ENCODE measurements at places on chromosomes 6 and 20.

DNA sequence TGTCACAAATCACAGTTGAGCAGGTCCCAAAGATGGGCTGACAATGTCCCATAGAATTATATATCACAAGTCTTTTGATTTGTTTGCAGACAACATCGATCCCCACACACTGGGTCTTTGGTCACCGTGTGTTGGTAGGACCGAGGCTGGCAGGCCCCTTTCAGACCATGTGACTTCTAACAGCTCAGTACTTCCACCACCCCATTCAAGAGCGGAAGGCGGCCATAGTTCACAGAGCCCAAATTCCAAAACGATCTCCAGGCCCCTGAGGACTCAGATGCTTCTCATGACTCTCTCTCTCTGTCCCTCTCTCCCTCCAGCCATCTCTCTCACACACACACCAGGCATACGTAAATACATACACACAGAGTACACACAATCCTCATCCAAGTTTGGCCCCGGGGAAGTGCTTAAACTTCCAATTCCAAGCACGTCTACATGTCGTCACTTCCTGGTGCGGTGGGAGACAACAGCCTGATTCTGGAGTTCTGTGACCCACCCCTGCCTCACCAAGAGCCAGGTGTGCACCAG, 155.9 kb upstream of the INSM1 start:
- no peak for DNase-seq
- no peaks in the 10 kb centered on the region for H3K27me3 ChIP-seq
- H3K4me3 ChIP-seq = no peak overlapping the region
- no peaks in the 10 kb centered on the region for H3K36me3 ChIP-seq
- peaks cover 5% of the 10 kb centered on the region for H3K4me1 ChIP-seq

DNA sequence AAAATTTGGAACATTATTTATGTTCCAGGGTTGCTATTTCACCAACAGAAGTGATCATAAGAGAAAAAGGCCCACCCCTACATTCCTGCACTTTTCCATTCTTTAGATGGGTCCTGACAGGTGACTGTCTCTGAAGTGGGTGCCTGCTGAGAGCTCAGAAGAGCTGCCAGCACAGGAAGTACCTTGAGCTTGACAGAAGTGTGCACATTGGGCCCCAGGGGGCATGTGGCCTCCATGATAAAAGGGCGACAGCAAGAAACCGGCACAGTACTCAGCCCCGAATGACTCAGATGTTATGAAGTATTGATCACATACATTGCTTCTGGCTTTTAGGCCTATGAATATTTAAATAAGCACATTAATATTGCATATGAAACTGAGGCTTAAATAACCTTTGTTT, 150.4 kb downstream of the PCSK2 start:
- no peak overlapping the region for H3K4me3 ChIP-seq
- no peak overlapping the region for H3K27ac ChIP-seq
- H3K27me3 ChIP-seq = no peaks in the 10 kb centered on the region
- H3K36me3 ChIP-seq = no peaks in the 10 kb centered on the region

GRCh38 chr20:41701588-41702348, 83.6 kb upstream of the CHD6 start:
- no peaks in the 10 kb centered on the region for H3K4me1 ChIP-seq
- DNase-seq = no peak
- H3K4me3 ChIP-seq = no peak overlapping the region
- no peaks in the 10 kb centered on the region for H3K27me3 ChIP-seq

DNA sequence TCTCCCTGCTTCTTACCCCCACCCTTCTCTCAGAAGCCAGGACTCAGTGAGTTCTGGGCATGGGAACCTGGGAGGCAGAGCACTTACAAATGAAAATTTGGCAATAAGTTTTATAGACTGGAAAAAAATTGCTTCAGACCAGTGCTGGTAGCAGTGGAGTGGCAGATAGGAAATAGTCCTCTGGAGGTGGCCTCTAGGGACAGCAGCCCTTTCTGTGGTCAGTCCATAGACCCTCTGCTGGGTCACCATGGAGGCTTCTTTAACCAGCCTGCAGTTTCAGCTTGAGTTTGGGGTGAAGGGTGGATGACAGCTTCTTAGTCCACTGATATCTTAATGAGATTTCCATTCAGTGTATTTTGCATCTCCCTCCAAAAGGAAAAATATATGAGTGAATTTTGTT, 179.1 kb downstream of the ARID1B start:
- DNase-seq = no peak
- H3K4me3 ChIP-seq = no peak overlapping the region
- peak overlapping the region; percentile 57 for H3K27ac ChIP-seq

DNA sequence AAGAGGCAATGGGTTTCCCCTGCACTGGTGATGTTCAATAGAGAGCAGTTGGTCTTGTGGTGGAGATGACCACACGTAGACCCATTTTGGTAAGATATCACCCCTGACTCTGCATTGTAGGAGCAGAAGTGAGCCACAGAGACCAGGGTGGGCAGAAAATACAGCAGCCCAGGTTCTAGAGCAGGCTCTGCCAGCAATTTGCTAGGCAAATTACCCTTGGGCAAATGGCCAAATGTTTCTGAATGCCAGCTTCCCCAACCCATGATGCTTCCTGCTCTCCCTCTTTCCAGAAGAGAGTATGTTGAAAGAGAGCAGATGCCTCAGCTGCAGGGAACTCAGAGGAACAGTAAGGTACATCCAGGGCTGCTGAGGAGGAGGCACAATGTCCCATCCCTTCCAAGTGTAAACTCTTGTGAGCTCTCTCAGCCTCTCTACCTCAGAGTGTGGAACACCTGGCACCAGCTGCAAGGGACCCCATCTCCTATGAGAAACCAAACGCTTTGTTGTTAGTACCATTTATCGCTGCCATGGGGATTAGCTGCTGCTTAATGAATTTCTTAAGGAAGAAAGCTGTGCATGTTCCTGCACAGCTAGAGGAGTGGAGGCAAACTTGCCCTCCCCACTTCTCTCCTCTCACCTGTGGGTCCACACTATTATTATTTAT, 317.5 kb upstream of the MOCS1 start:
- no peaks in the 10 kb centered on the region for H3K27me3 ChIP-seq
- H3K4me1 ChIP-seq = no peaks in the 10 kb centered on the region
- no peaks in the 10 kb centered on the region for H3K36me3 ChIP-seq
- no peak for DNase-seq
- no peak overlapping the region for H3K27ac ChIP-seq
- H3K4me3 ChIP-seq = no peak overlapping the region

DNA sequence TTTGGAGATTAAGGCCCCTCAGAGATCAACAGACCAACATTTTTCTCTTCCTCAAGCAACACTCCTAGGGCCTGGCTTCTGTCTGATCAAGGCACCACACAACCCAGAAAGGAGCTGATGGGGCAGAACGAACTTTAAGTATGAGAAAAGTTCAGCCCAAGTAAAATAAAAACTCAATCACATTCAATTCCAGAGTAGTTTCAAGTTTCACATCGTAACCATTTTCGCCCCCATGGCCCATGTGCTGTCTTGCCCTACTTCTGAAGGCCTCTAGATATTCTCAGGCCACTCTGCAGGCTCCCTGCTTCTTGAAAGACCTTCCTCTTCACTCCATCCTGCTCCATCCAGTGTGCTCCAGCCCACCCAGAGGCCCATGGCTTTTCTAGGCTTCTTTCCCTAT, 4.2 kb downstream of the IL17A start:
- no peaks in the 10 kb centered on the region for H3K4me1 ChIP-seq
- no peaks in the 10 kb centered on the region for H3K36me3 ChIP-seq
- H3K27ac ChIP-seq = no peak overlapping the region
- DNase-seq = no peak

- no peak for DNase-seq
- no peak overlapping the region for H3K4me3 ChIP-seq
- no peaks in the 10 kb centered on the region for H3K27me3 ChIP-seq
- peaks cover 21% of the 10 kb centered on the region for H3K4me1 ChIP-seq
- H3K36me3 ChIP-seq = peaks cover 48% of the 10 kb centered on the region
Observed at GRCh38 chr20:43462660-43463526, 5.2 kb downstream of the SRSF6 start.

DNA sequence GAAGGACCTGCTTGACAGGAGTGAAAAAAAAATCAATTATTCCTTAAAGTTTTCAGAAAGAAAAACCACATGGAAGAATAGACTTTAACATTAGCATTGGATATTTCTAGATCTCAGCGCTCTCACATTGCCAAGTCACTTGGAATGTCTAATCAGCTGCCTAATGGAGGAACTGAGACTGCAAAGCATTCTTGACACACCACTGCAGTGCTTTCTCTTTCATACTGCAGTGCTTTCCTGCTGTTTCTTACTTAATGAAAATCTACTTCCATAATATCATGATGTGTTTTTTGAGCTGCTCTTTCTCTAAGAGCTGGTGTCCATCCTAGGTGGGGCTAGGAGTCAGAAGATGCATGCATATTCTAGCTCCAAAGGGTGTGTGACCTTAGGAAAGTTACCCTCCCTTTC, 20.4 kb upstream of the MCM3 start:
- peak overlapping the region; percentile 42 for H3K27ac ChIP-seq
- no peaks in the 10 kb centered on the region for H3K27me3 ChIP-seq

DNA sequence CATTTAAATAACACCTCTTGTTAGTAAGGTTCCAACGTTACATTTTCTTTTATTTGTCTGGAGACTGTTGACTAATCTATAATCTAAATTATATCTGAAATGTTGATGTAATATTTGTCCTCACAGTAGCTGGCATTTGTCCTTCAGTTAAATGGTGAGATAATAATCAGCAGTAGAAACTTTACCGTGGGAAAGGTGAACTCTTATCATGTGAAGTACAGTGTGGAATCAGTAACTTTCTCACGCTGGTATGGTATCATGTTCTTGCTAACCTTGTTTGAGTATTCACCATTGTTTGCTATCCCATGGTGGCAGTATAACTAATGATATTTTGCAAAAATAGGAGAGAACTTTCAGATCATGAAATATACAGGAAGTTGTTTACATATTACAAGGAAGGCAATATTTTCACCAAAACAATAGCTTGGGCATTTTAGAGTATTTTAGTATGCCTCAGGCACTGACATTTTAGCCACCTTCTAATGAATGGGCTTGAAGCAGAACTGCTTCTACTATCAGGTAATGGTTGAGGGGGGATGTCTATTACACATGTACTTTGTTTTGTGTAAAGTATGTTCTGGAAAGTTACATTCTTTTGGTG, 4.8 kb downstream of the GMNN start:
- no peak overlapping the region for H3K27ac ChIP-seq
- no peak overlapping the region for H3K4me3 ChIP-seq
- H3K4me1 ChIP-seq = peaks cover 8% of the 10 kb centered on the region
- H3K27me3 ChIP-seq = no peaks in the 10 kb centered on the region
- no peak for DNase-seq
- H3K36me3 ChIP-seq = peaks cover 3% of the 10 kb centered on the region

DNA sequence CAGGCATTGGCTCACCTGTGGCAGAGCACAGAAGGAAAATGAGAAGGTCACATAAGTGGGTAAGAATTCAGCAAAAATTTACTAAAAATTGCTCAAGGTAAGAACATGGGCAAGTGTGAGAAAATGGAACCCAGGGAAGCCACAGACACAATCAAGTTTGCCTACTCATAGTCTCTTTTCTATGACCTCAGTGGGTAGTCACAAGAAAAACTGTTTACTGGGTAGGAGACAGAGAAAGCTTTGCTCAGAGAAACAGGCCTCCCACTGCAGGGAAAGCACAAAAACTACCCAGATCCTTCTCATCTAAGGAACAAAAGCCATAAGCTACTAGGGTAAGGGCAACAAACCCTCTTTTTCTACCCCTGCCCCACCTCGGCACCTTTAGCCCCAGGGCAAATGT, 35.2 kb downstream of the FAM184A start:
- H3K27ac ChIP-seq = no peak overlapping the region
- no peaks in the 10 kb centered on the region for H3K27me3 ChIP-seq
- no peak for DNase-seq
- H3K36me3 ChIP-seq = no peaks in the 10 kb centered on the region

DNA sequence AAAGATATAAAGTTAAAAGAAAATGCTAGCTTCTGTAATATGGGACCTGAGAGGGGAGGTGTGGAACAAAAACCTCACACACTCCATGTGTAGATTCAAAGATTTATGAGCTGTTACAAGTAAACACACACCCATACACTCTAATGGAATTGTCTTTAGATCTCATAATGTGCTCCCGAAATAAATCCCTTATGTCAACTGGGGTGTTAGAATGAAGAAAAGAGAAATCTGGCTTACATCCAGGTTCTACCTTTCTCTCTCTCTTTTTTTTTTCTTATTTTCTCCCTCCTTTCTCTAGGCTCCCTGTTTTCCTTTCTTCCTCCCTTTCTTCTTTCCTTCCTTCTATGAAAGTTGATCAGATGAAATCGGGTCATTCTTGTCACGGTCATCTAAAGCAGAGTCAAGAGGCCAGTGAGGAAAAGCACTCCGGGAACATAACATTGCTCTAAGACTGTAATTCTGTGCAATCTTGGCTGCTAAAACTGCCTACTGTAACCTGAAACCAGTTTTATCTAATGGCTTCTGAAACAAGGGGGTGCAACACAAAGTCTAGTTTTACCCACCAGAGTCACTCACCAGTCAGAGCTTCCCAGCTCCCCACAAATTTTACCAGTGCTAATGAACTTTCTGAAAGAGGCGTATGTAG, 68.3 kb upstream of the BTBD3 start:
- no peak for DNase-seq
- no peak overlapping the region for H3K4me3 ChIP-seq
- no peaks in the 10 kb centered on the region for H3K27me3 ChIP-seq
- no peak overlapping the region for H3K27ac ChIP-seq
- no peaks in the 10 kb centered on the region for H3K4me1 ChIP-seq
- no peaks in the 10 kb centered on the region for H3K36me3 ChIP-seq

DNA sequence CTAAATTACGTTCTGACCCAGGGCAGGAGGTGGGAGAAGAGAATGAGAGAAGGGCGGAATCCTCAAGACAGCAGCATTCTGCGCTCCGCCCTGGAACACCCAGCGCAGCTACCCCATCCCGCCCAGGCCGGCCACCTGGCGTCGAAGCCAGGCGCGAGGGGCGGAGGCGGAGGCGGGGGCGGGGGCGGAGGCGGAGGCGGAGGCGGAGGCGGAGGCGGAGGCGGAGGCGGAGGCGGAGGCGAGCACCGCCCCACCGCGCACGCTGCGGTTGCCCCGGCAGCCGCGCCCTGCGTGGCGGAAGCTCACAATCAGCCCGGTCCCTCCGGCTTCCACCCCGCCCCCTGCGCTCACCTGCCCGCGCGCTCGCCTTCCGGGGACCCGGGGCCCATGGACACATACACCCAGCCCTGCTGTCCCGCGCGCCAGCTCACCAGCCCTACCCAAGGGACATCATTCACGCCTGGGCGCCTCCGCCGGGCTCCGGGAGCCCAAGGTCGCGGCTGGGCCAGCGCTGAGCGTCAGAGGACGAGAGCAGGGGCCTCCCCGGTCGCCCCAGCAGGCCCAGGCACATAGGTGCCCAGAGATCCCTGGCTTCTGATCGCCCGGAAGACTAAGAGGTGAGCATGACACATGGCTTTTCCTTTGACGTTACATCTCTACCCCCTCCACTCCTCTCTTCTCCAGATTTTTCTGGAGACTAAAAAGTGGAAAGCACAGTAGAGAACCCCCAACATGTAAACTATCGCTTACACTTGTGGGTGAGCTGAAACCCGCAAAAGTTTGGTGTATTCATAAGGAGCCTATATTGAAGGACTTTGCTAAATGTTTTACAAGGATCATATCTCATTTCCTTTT, at the start of gene ANKEF1:
ANKEF1 (plus strand) TSS at position 271 of the 855 bp plus-strand sequence. CDS start 3,315 bp downstream, outside the sequence.
- no peaks in the 10 kb centered on the region for H3K4me1 ChIP-seq
- no peaks in the 10 kb centered on the region for H3K36me3 ChIP-seq
- DNase-seq = no peak
- H3K27ac ChIP-seq = no peak within 1 kb of the TSS
- H3K27me3 ChIP-seq = no peaks in the 10 kb centered on the region
- peak within 1 kb of the TSS; percentile 81 for H3K4me3 ChIP-seq
